ENCODE measurements at places on chromosomes 13 and 19.

DNA sequence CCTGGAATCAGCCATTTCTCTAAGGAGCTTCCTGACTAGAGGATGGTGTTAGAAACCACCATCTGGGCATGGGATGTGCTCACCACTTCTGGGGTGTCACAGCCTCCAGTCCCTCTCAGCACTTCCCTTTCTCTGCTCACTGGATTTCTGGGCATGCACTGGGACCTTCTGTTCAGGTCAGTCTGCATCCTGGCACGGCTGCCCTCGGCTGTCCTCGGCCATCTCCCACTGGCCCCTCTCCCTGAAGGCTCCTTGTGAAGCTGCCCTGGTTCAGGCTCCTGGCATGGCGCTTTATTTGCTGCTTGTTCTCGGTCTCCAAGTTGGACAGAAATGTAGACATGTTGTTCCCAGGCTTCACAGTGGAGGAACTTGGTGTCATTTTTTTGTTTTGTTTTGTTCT, 60.0 kb downstream of the TEX29 start:
- DNase-seq: no peak

- DNase-seq: no peak
These were observed 52.5 kb upstream of the RXFP2 start for GRCh38 chr13:31686670-31687425.

DNA sequence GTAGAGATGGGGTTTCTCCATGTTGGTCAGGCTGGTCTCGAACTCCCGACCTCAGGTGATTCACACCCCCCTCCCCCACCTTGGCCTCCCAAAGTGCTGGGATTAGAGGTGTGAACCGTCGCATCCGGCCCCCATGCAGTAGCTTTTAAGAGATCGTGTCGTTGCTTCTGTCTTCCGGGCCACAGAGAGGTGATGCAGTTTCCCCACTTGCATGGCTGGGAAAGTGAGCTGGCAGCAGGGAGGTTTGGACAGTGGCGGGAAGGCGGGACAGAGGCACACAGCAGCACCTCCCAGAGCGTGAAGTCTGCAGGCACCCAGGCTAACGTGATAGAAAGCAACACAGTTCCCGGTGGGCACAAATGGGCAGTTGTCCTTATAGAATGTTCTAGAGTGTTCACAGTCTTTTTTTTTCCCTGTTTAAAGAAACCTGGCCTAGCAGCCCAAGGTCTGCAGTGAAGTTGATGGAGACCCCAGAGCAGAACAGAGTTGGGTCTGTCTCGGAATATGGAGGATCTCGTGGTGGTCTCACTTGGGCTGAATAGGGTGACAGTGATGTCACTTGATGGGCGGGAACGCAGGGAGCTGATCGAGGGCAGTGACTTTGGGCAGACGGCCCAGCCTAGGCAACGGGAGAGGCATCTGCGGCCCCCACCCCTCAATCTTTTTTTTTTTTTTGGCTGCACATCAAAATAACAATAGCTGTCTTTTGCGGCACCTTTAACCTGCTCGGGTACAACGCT, 4.9 kb downstream of the UHRF1 start:
- peak; percentile 66 for DNase-seq

GRCh38 chr13:37209621-37210580, 104.4 kb upstream of the CSNK1A1L start:
- DNase-seq: no peak

DNA sequence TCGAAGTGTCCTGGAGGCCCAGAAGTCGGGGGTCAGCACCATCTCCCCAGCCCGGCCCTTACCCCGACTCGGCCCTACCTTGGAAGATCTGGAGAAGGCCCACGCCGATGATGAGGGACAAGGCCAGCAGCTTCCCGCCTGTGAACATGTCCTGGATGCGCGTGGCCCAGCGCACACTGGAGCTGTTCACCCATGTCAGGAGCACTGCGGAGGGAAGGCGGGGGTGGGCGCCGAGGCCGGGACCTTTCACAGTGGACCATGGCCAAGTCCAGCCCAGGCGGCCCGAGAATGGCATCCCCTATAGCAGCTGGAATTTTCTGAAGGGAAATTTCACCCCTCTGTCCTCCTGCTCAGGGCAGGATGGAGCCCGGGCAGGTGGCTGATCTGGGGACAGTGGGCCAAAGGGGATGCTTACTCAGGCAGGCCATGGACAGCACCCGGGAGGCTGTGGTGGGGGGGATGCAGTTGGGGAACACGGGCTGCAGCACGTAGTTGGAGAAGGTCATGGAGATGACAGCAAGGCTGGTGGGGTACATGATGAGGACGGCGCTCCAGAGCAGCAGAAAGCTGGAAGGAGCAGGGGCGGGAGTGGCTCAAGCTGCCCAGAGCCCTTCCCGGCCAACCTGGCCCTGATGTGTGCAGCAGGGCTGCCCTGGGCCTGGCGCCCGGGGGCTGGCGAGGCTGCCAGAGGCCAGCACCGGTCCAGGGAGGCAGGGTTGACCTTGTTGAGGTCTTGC, 13.0 kb downstream of the SLC7A10 start:
- no peak for DNase-seq

GRCh38 chr13:66659701-66660467, 570.3 kb downstream of the PCDH9 start:
- DNase-seq: no peak

DNA sequence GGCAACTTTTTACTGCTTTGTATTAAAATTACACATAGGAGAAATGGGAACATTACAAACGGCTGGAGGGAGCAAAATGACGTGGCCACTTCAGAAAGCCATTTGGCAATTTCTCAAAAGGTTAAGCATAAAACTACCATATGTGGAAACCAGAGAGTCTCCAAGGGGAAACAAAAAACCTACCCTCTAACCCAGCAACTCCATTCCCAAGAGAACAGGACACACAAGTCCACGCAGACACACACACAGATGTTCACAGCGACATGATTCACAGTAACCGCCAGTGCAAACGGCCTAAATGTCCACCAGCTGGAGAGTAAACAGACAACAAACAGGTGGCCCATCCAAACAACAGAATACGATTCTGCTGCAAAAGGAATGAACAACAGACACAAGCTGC, 37.2 kb downstream of the STK24 start:
- DNase-seq: no peak

- no peak for DNase-seq
These were observed 1190.3 kb downstream of the EFNB2 start for GRCh38 chr13:105345131-105345530.

GRCh38 chr13:72109863-72110262, 242.9 kb upstream of the DACH1 start:
- no peak for DNase-seq

- no peak for DNase-seq
These were observed 62.6 kb upstream of the USP29 start for GRCh38 chr19:57057036-57057686.

GRCh38 chr19:45597425-45598111, 4.4 kb downstream of the GPR4 start:
- no peak for DNase-seq

DNA sequence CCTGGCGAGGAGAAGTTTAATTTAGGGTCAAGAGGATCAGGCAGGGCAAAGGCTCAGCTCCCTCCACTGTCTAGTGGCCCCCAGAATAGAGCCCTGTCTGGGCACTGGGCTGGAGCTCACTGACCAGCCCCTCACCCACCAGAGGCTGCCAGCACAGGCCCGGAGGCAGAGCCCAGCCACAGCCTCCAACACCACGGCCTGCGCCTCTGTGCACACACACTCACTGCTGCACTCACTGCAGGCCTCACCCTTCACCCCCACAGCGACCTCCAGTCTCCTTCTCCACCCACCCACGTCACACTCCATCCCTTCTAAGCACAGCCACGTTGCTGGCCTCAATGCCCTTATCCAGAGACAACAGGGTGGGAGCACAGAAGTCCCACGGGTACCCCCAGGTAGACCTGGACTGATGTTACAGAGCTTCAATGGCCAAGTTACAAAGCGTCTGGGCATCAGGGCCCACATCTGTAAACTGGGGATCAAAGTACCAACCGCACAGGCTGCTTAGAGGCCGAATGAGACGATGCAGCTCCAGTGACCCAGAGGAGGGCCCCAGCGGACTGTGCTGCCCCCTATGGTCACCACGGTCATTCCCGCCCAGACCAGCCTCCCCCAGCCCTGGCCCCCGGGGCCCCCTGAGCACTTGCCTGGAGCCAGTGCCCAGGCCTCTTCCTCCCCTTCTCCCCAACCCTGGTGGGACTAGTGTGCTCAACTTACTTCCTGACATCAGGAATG, 4.5 kb upstream of the PRKD2 start:
- DNase-seq: no peak

DNA sequence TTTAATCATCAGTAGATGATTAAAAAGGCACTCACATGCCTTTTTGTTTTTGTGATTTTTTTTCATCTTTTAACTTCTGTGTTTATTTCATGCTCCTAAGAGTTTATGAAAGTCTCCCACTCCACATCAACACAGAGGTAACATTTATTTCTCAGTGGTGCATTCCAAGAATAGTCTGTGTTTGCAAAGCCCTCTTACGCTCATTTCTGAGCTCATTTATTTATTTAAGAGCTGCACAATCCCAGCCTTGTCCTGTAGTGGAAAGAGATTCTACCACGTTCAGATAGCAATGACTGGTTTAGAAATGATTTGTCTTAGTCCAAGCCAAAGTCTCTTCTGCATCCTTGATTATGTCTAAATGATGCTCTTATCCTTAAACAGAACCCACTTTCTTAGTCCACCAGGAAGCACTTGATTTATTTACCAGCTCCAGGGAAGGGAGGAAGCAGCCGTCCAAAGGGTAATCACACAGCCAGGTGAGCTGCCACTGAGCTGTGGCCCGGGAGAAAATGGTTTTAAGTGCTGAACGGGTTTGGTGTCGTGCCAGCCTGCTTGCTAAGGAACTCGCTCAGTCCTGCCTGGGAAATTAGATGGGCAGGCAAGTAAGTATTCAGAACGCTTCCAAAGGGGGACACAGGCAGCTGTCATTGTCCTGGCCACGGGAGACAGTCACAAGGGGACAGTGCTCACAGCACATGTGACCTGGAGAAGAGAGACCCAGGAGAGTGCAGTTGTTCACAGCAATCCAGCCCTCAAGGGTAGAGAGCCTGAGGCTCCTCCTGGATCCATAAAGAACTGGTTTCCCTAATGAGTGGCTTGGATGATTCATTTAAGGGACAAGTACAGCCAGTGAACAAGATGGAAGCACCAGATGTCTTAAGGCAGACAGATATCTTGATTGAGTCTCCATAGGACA, 131.8 kb upstream of the WASF3 start:
- no peak for DNase-seq

DNA sequence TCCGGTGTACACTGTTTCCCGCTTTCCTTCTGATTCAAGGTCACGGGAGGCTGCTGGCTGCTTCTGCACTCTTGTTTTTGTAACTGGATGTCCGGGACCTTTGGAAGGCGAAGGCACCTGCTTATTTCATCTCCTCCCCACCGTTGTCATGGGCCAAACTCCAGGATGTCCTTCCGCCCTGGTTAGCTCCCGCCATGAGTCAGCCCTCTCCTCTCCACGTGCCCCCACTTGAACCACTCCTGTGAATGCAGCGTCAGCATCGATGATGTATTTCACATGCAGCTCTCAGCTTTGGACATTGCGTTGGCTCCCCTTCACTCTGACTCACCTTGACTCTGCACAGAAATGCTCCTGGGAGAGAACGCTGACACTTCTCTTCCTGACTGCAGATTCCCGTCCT, 5.5 kb upstream of the GALP start:
- no peak for DNase-seq

GRCh38 chr19:35889370-35890112, 10.8 kb downstream of the NFKBID start:
- DNase-seq: no peak

DNA sequence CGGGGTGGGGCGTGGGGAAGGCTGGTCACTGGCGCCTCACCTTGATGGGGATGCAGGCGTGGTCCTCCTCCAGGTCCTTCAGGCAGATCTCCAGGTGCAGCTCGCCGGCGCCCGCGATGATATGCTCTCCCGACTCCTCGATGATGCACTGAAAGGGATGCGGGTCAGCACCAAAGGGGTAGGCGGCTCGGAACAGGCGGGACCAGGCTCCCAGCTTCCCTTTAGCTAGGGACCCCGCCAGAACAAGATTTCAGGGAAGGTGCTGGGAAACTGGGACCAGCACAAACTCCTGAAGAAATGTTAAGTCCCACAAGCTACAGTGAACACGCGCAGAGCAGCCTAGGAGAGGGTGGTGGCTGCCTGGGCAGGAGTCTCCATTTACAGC, 6.0 kb downstream of the EEF2 start:
- DNase-seq: peak; percentile 60

DNA sequence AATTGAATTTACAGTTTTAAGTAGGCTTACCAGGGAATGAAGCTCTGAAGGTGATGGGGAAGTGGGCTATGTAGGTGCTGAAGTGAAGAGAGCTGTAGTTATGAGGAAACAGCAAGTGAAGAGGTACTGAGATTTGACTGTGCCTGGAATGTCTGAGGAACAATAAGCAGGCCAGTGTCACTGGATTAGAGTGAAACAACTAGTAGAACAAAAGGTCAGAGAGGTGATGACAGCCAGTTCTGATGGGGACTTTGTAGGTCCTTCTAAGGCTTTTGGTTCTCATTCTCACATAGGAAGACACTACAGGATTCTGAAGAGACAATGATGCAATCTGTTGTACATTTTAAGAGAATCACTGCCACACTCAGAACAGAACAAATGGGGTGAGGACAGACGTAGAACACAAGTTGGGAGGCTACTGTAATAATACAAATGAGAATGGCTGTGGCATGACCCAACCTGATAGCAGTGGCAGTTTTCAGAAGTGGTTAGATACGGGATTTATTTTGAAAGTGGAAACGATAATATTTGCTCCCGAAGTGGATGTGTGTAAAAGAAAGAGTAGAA, 130.8 kb downstream of the MYCBP2 start:
- no peak for DNase-seq

DNA sequence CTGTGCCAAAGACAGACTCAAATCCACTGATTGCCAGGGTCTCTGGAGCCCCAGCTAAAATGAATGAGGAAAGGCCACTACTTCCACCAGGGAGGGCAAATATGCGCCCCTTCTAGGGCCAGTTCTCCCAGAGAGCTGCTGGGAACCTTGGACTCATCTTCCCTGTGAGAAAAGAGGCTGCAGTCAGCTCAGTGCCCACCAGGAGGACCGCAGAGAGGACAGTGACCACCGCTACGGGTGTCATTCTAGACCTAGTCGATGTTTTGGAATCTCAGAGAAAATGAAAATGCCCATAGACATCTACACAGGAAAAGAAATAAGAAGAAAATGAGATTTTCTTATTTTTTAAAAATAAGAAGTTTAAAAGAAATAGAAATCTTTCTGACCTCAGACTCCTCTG, 235.1 kb downstream of the UQCRFS1 start:
- no peak for DNase-seq

DNA sequence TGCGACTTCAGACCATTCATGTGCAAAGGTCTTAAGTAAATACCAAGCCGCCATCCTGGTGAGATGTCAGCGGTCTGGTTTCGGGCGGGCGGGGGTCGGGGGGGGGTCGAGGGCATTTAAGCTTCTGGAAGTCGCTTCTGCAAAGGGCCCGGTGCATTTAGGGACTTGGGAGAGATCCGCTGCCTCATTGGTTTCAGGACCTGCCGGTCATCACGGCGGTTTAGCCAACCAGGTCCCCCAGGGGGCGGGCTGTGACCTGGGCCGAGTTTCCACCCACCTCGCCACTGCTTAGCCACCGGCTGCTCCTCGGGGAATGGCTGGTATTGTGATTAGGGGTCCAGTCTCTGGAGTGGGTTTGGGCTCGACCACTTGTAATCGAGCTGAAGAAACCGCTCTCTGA, 7.8 kb downstream of the ANKLE1 start:
- DNase-seq: peak; percentile 82

- DNase-seq: no peak
These were observed at the start of gene PODNL1 for GRCh38 chr19:13938301-13939064. TSS of gene PODNL1 (minus strand) at chr19:13938417. CDS start at chr19:13938181, 236 bp downstream.

- DNase-seq: no peak
These were observed 53.0 kb upstream of the URAD start for GRCh38 chr13:28041501-28041900.

- no peak for DNase-seq
These were observed 86.8 kb downstream of the UBL3 start for GRCh38 chr13:29763436-29764180.

- no peak for DNase-seq
These were observed 60.4 kb downstream of the RASA3 start for GRCh38 chr13:114071991-114072390.
